ENCODE measurements at places on chromosomes 2 and 18.

GRCh38 chr2:200077210-200077650 is 121.8 kb downstream of the MAIP1 start:
- no peak for DNase-seq

- no peak for DNase-seq
Measured at GRCh38 chr2:120442923-120443571, 97.1 kb downstream of the INHBB start.

GRCh38 chr2:104408266-104408665 is 445.6 kb upstream of the POU3F3 start:
- no peak for DNase-seq

DNA sequence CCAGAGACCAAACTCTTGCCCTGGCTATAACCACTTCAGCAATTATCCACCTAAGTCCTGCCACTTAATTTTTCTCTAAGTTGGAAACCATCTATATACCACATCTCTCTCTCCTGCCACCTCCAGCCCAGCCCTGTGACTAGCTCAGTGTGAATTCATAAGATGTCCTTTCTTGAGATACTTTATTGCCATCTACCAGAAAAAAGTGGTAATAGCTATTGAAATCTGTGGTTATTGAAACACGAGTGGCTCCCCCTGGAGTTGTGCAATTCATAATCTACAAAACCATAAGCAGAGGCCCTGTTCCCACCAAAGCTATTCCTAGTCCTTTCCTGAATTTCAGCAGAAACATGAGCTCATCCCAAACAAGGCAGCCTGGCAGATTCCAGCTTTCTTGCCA is 324.0 kb downstream of the TXNL1 start:
- DNase-seq: no peak

- no peak for DNase-seq
Measured at GRCh38 chr2:203934711-203935438, 1.7 kb upstream of the ICOS start.

DNA sequence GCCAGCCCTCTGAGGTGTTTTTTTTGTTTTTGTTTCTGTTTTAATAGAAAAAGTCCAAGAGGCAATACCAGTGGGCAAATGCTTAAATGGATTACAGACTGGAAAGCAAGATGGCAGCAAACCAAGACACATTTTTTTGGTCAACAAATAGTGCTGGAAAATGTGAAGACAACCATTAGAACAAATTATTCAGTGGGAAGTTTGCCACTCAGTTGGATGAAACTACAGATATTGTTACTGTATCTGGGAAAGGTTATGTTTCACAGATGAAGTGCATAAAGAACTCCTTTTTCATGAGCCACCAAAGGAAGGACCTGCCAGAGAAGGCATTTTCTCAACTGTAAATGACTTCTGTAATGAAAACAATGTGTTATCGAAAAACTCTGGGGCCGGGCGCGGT is 93.0 kb upstream of the ODC1 start:
- no peak for DNase-seq

- no peak for DNase-seq
Measured at GRCh38 chr2:218733171-218734021, 22.8 kb downstream of the TTLL4 start.

- DNase-seq: no peak
Measured at GRCh38 chr18:47771922-47772321, 158.5 kb downstream of the SMAD2 start.

- DNase-seq: no peak
Measured at GRCh38 chr18:61637905-61638595, 254.8 kb downstream of the RNF152 start.

DNA sequence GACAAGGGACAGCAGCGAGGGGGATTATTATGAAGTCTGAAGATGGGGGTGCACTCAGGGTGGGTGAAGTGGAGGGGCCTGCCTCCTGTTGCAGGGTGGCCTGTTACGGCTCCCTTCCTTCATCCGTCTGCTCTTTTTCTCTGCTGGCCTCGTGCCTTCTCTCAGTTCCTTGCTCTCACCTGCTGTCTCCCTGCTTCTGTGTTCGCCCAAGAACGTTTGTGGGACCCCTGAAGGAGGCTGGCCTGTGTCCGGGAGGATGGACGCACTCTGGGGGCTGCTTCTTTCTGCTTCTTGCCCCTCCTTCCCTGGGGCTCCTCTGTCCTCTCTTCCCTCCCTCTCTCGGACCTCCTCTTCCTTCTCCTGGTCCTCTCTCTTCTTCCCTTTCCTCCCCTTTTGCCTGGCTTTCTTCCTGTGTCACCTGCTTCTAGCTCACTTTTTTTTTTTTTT is 13.8 kb downstream of the MROH2A start:
- no peak for DNase-seq

- DNase-seq: no peak
Measured at GRCh38 chr2:70012887-70013286, 51.5 kb upstream of the ASPRV1 start.

- DNase-seq: no peak
Measured at GRCh38 chr18:64083916-64084315, 65.0 kb downstream of the LINC00305 start.

- DNase-seq: no peak
Measured at GRCh38 chr18:40088130-40088529, 1866.9 kb upstream of the PIK3C3 start.

DNA sequence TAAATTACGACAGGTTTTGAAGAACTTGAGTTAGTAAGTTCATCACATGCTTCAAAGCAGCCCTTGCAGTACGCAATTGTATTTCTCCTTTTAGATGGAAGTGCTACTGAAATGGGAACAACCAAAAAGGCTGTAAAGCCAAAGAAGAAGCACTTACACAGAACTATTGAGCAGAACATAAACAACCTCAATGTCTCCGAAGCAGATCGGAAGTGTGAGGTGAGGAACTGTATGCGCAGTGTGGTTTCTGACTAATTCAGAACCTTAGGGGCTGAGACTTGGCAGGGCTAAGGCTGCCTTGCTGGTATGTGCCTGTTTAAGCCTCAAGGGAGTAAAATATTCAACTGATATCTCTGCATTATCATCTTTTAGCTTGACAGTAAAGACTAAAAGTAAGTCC is 8.4 kb downstream of the NCAPH start:
- DNase-seq: no peak

DNA sequence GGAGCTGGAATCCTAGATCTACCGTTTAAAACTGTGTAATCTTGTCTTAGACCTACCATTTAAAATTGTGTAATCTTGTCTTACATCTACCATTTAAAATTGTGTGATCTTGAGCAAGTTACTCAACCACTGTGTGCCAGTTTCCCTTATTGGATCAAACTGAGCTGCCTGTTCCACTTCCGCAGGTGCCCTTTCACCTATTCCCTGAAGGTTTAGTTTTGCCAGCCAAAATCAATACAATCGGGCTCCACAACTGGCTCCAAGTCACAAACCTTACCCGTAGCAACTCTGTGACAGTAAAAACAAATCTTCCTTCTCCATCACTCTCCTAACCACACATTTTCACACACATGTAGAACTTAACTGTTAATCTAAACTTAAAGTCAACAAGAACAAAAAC is 20.1 kb downstream of the DOCK10 start:
- DNase-seq: no peak

GRCh38 chr2:164696634-164697033 is 75.4 kb upstream of the GRB14 start:
- no peak for DNase-seq

DNA sequence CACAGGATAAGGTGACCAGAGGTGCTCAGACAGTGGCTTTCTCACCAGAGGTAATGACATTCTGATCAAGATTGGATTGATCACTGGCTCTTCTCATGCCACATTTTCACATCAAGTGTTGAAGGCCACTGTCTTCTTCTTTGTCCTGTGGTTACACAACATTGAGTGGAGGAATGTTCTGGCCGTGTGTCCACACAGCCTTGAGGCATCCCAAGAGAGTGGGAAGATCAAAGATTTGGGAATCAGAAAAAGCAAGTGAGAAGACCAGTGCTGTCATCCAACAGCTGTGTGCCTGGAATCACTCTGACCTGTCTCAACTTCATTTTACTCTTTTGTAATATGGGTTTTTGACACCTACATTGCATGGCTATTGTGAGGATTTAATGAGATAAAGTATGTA is 67.4 kb downstream of the IL1R2 start:
- no peak for DNase-seq

DNA sequence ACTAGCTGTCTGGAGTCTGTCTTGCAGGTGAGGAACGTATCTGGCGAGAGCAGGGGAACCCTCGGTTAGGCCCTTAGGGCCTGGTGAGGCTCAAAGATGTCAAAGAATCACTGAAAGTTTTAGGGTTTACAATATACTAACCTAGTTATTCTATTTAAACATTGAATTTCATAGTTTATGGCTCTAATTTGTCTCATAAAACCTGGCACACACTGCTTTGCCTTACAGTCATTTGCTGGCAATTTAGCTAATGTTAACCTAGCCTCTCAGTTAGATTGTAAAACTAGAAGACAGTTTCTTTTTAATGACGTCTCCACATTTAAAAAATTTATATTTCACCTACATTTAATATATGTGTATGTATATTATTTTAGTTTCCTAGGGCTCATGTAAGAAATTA is 89.6 kb upstream of the DOCK10 start:
- no peak for DNase-seq

GRCh38 chr2:20350753-20351554 is at the start of gene PUM2:
Gene PUM2, minus strand, starts transcription at chr2:20350844. Its CDS starts 23,484 bp downstream, at chr2:20327360.
- DNase-seq: peak; percentile 98

DNA sequence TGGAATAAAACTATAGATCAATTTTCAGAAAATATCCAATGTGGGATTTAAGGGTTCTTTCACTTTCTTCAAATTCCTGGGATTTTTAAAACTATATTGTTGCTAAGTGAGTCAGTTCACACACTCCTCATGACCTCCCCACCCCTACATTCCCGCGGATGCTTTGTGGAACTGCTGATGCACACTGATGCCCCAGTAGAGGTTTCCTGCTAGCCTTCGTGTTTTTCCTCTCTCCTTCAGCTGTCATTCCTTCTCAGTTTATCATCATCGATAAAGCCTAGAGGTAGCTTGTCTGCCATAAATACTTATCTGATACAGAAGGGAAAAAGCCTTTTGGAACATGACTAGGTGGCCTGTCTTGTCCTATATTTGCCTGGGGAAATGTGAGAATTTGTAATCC is 67.4 kb upstream of the GALNT5 start:
- DNase-seq: no peak

DNA sequence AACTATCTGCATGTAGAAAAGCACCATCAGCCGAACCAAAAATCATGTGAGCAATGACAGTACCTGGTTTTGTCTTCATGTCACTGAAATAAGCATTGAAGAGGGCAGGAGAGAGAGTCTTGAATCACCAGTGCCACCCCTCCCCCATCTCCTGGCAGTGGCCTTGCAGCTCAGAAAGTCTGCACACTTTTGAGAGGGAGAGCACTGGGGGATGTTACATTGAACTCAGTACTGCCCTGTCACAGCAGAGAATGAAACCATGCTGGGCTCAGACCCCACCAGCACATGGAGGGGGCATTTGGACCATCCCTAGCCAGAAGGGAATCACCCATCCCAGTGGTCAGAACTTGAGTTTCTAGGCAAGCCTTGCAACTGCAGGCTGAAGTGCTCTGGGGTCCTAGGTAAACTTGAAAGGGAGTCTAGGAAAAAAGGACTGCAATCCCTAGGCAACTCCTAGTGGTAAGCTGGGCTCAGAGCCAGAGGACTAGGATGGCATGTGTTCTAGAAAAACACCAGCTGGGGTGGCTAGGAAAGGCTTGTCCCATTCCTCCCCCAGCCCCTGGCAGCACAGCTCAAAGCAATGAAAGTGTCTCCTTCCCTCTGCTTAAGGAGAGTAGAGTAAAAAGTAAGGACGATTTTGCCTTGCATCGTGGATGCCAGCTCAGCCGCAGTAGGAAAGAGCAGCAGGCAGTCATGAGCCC is 259.9 kb upstream of the MYT1L start:
- DNase-seq: peak; percentile 34

- no peak for DNase-seq
Measured at GRCh38 chr18:21004726-21005125, 106.9 kb downstream of the ROCK1 start.

GRCh38 chr18:40380686-40381439 is 1574.2 kb upstream of the PIK3C3 start:
- DNase-seq: no peak

GRCh38 chr2:62870966-62871365 is 165.5 kb downstream of the EHBP1 start:
- no peak for DNase-seq

DNA sequence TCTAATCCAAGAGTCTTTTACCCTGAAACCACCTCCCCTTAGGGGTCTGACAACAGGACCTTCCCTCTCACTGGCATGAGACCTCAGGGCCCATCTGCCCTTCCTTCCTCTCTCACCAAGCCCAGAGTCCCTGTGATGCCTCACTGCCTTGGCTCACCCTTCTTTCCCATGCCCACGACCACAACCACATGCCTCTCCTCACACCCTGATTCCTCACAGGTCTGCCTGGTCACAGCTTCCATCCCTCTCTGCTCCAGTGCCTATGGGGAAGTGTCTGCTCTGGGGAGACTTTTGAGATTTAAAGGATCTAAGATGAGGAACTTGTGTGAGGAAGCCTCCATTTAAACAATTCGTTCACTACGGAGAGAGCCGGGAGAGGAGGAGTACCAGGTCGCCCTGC is 98.9 kb upstream of the SH3BP4 start:
- no peak for DNase-seq

GRCh38 chr2:233718552-233718951 is at the start of gene UGT1A4:
Gene UGT1A4, plus strand, starts transcription at chr2:233718736. Its CDS starts 85 bp downstream, at chr2:233718821.
- no peak for DNase-seq

DNA sequence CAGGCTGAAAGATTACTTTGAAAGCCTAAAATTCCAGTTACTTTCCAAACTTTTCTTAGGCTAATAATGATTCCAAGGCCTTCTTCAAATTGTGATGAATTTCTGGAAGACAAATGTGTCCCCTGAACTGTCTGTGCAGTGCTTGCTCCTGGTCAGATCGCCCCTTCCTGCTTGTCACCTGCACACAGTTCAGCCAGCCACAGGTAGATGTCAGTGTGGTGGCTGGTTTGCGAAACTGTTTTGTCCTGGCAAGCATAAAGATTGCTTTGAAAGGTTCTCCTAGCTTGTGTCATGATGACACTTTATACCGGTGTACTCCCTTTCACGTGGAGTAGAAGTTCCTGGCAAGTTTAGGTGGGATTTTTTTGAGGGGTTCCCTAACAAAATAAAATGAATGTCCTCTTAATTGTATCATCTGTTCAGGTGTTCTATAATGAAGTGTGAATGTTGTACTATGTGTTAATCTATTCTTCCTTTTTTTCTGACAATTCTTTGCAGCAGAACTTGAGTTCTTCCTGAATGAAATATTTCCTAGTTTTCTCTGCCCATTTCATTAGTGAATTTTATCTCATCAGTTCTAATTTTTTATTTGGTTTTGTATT is 298.8 kb downstream of the ZNF407 start:
- DNase-seq: no peak

Measured in right hindlimb (tissue), 1 donor.